GM19239 (cell line): ENCODE measurements at places on chromosomes 6 and 20.

DNA sequence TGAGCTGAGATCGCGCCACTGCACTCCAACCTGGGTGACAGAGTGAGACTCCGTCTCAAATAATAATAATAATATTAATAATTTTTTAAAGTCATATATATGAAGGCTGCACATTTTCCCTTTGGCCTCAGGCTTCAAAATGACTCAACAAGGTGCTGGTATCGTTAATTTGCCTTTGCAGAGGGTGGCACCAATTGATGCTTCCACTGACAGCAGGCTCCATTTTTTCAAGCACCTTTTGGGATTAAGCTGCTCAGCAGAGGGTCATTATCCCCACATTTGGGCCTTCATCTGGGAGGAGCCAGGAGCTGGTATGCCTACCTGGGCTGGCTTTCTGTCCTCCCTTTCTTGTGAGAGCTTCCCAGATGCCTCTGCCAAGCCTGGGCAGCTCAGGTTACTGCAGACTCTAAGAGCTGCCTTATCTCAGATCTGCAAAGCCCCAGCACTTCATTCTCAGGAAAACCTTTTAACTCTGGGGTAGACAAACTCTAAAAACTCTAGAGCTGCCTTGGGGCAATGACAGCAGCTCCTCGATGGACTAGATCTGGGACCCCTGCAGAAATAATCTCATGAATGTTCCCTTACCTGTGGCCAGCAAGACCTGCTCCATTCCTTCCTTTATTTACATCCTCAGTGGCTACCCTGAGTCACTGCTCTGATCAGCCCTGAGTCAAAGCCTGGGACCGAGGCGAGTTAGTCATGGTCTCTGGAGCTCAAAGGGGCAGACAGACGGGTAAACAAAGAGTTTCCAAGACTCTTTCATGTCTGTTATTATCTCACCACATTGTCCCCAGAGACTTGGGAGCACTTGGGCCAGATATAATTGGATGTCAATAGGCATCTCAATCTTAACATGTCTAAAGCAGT lies 80.0 kb upstream of the EYA2 start:
- no peak for DNase-seq

GRCh38 chr6:157246048-157246630 lies 77.2 kb downstream of the TMEM242 start:
- DNase-seq, result no peak

GRCh38 chr6:132490478-132491204 lies 22.3 kb downstream of the STX7 start:
- DNase-seq, result no peak

DNA sequence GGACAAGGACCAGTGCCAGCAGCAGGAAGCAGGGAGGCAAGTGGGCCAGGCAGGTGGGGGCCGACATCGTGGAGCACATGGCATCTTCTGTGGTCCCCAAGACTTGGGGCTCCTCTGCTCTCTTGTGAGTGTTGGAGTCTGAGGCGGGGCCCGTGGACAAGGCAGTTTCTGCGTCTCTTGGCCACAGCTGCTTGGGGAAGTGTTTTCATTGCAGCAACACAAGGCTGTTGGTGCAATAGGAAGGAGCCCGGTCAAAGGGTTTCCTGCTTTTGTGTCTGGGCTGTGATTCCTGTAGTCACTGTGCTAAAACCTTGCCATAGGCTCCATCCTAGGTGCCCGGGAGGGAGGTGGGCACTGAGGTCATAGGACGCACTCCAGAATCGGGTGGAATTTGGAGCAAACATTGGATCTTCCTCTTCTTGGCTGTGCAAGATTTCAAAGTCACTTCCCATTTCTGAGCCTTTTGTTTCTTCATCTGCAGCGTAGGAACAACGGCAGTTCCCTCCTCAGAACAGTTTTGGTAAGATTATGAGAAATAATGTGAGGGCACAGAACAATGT lies at the start of gene SIRPB2:
TSS of gene SIRPB2 (minus strand) at position 140 of the 560 bp plus-strand sequence. CDS start at position 79, 61 bp downstream.
- no peak for DNase-seq

- no peak for DNase-seq
These were observed 15.7 kb downstream of the HEBP2 start for GRCh38 chr6:138419766-138420165.

DNA sequence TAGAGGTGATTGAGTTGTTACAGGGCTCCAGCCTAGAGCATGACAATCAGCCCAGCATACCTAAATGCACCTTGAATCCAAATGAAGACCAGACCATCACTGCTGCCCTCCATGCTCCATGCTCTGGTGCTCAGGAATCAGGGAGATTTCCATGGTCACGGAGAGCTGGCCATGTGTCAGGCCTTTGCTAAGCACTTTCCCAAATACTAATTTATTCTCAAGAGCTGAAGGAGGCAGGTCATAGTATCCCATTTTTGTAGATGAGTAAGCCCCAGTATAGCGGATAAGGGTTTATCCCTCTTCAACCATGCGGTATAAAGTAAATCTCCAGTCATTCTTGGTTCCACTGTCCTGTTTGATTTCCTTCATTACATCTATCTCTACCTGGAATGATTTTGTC lies 240.8 kb downstream of the TFAP2A start:
- no peak for DNase-seq

DNA sequence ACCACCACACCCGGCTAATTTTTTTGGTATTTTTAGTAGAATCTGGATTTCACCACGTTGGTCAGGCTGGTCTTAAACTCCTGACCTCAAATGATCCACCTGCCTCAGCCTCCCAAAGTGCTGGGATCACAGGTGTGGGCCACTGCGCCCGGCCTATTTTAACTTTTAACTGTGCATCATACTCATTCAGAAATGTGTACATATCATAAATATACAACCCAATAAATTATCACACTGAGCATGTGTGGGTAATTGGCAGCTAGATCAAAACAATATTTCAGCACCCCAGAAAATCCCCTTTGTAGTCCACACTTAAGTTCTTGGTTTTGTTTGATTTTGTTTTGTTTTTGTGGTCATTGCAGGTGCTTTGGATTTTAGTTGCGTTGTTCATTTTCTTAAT lies 228.9 kb upstream of the ZNF217 start:
- no peak for DNase-seq

DNA sequence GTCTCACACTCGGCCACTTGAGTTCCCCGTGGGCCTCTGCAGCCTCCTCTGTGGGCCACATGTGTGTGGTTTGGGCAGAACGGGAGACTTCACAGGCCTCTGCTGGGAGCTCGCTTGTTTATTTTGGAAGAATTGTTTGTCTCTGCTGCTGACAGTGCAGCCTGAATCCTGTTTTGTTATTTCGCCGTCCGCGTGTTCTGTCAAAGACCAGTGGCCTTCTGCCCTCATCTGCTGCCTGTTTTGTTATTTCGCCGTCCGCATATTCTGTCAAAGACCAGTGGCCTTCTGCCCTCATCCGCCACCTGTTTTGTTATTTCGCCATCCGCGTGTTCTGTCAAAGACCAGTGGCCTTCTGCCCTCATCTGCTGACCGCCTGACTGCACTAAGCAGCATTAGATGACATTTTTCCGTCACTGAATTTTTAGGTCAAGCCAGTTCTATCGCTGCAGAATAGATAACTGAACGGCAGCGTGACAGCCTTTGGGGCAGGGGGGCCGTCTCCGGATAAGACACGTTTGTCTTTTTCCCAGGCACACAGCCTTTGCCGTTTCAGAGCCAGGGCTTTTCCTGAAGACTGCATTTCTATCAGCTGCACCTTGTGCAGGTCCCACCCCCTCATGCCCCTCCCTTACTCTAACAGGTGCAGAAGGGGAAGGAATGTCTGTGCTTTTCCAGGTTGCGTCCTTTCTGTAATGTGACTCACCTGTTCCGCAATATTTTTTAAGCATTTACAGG lies 158.5 kb upstream of the AFDN start:
- no peak for DNase-seq

DNA sequence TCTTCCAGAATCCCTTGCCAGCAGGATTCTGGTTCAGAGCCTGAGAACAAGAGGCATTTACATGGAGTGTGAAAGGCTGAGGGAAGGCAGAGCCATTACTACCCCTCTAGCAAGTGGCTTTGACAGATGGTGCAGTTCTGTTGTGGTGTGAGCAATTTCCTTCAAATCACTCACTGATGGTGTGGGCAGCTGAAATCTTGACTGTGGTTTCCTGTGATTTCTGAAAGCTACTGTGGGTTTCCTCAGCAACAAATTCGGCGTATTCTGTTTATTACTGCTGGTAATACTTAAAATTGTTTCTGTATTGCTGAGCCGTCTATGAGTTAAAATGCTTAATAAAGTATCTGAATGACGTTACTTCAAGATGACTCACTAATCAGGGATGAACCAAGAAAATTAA lies 181.5 kb upstream of the TCF21 start:
- no peak for DNase-seq

GRCh38 chr6:20702366-20702765 lies 168.1 kb downstream of the CDKAL1 start:
- DNase-seq, result no peak

GRCh38 chr6:105562027-105562426 lies 159.1 kb upstream of the PREP start:
- DNase-seq, result no peak

GRCh38 chr6:144364208-144364720 lies 79.1 kb downstream of the UTRN start:
- DNase-seq, result no peak

- DNase-seq, result no peak
These were observed 458.6 kb downstream of the EPM2A start for GRCh38 chr6:145276756-145277155.

GRCh38 chr20:2382833-2383232 lies 2.1 kb downstream of the TGM6 start:
- no peak for DNase-seq

DNA sequence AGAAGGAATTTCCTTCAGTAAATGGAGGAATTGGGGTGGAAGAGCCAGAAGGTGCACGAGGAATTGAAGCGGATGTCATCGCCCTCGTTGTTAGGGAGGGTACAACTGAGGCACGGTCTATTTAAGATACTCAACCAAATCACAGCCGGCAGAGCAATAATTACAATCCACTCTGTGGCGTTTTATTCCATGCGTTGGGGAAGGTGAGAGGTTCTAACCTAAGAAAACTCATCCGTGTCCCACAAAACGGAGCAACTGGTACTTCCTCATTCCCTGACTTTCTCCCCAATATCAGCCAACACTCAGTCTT lies 802 bp upstream of the RRBP1 start:
- DNase-seq, result no peak

- DNase-seq, result no peak
These were observed 56.5 kb upstream of the RNF144B start for GRCh38 chr6:18330548-18331081.

GRCh38 chr20:54148947-54149764 lies 24.6 kb downstream of the CYP24A1 start:
- no peak for DNase-seq

DNA sequence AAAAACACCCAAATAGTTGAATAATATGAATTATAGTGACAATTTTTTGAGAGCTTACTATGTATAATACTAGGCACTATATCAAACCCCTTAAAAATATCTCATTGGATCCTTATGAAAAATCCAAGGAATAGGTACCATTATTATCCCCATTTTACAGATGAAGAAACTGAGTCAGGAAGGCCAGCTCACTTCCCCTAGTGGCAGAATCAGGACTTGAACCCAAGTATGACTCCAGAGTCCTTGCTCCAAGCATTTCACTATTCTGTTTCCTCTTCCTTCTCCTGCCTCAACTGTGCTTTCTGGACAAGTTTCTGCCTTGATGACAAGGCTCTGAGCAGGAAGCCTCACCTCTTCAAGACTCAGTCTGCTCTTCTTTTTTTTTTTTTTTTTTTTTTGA lies 10.8 kb upstream of the PARD6B start:
- no peak for DNase-seq

- DNase-seq, result no peak
These were observed 334.9 kb downstream of the TAF4 start for GRCh38 chr20:61730631-61731362.

DNA sequence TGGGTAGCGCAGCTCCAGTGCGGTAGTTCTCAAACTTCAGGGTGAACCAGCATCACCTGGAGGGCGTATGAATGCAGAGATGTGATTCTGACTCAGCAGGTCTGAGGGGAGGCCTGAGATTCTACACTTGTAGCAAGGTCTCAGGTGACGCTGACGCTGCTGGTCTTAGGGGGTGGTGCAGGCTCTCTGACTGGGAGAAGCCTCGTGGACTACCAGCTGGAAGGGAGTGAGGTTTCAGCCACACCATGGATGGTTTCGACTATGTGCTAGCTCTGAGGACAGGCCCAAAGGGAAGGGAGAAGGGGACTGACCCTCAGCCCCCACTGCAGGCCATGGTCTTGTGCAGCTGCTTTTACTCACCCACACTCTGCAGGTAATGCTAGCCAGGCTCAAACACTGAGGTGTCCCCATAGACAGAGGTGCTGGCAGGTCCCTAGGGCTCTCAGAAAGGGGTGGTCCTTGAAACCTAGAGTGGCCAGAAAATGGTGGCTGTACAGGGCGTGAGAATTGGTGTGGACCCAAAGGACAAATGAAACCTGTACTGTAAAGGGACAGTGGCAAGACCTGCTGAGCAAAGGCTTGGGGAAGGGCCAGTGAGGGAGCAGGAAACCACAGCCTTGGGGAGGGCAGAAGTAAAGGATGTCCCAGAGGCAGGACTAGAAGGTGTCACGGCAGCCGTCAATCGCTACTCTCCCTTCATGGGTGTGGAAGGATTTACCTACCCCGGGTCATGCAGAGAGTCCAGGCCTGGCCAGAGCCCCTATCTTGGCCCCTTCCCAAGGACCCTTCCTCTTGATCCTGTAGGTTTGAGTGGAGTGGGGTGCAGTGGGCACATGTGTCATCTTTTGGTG lies 52.7 kb downstream of the EBF4 start:
- no peak for DNase-seq

DNA sequence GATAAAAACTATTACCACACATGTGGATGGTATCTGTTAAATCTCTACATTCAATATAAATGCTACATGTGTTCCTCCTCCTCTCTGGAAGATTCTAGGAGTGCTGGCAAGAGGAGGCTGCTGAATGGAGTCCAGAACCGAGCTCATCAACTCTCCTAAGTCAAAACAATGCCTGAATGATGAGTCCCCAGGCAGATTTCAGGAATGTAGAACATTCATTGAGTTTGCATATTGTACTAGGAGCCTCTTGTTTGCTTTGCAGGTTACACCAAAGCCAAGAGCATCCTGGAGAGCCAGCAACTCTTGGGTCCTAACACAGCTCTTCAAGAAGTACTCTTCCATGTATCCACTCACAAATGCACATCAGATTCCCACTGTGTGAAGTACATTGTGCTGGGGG lies 117.6 kb upstream of the UST start:
- no peak for DNase-seq

- no peak for DNase-seq
These were observed 17.6 kb upstream of the SERPINB9 start for GRCh38 chr6:2920671-2921112.
